ENCODE measurements at places on chromosomes 5 and 9.
A peak's percentile ranks its signal among the peaks of the same experiment; 100 is the strongest.

DNA sequence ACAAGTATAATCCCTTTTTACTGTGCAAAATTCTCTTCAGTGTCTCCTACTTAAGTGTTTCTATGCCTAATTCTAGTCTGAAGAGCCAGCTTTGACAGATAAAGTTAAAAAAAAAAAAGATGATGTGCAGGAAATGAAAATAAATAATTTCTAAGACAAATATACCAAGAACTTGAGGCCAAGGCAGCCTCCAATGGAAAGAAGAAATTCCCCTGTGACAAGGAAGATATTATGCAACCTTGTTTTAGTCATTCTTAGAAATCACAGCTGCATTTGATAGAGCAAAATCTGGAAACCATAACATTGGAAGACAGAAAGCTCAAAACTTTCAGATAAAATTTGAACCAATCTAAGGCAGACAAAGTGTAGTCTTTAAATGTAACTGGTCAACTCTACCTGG is 375.9 kb upstream of the TLE4 start:
- DNase-seq: no peak

DNA sequence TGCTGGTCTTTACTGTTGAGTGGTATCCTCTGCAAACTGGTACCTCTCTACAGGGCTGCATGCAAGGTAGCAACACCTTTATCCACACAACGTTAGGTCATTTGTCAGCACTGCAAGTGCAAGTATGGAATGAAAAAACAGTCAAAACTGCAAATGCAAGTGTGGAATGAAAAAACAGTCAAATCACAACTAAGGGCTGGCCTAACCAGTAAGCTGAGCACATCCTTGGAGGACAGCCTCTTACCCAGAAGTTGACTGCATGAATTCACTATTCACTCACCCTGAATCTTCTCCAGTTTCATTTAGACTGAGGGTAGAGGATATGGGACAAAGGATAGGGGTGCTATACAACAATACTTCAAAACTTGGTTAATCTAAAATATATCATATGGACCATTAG is 158.4 kb downstream of the PPP2R2B start:
- no peak for DNase-seq

DNA sequence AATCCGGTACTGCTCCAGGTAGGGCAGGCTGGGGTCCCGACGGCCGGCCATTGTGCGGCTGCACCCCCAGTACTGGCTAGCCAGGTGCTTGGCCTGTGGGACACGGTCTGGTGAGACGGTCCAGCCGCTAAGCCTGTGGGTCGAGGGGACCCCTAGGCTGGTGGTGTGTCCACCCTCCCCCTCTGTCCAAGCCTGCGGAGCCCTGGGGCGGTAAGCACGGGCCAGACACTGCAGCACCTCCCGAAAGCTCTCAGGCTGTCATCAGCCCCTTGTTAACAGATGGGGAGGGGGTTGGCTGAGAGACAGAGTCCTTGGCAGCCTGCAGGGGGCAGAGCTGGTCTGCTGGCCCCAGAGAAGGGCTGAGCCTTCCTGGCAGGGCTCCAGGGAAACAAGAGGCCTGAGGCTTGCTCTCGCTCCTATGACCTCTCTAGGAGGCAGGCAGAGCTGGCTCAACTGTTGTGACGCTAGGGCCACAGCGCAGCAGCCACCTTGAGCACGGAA is 11.8 kb upstream of the MRNIP start:
- DNase-seq: peak; percentile 55

GRCh38 chr5:158049459-158049858 is 190.5 kb upstream of the CLINT1 start:
- DNase-seq: no peak

- DNase-seq: no peak
These were observed 4.5 kb downstream of the RNF208 start for GRCh38 chr9:137217276-137218211.

- no peak for DNase-seq
These were observed 80.1 kb downstream of the TRPC7 start for GRCh38 chr5:136285096-136285855.

DNA sequence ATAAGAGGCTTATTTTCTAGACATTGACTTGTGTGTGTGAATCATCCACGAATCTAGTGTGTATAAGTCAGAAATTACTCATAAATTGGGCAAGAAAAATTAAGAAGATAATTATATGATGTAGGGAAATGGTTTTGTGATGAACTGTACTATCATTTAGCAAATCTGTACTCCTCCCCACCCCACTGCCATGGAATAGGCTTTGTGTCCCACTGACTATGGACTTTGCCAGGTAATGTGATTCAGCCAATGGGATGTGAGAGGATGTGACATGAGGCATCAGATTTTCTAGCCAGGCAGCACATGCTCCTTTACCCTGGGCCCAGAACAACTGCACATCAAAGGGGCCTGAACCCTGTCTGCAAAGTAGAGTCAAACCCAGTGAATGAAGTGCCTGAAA is 406.6 kb downstream of the CTNND2 start:
- no peak for DNase-seq

DNA sequence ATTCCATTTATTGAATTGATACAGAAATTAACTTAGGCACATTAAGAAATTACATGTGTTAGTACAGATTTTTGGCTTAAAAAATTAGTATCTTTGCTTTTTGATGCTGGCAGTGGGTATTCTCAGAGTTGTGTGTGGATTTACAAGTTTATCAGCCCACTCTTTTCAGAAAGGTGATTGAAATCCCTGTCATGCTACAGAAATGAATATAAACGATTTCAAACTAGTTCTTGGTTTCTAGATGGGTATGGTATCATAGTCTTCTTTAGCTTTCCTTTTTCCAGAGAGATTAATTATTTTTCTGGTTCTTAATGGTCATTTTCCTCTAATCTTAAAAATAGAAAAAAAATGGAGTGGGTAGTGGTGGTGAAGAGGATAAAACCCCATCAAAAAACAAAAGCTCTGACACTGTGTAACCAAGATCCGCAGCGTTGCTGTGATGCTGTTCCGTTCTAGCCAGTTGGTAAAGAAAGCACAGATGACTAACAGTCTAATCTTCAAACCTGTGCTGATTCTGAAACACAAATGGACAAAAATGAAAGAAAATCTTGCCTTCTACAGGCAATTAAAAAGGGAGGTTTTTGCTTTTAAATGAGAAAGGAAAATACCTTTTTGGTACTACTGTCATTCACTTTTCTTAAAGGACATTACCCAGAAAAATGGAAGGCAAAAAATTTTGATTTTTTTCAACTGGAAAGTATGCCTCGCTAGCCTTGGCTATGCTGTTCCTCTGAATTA is 5.2 kb downstream of the LRRTM2 start:
- DNase-seq: no peak

- DNase-seq: peak; percentile 90
These were observed 337.4 kb upstream of the PUM3 start for GRCh38 chr9:3181049-3181953.

DNA sequence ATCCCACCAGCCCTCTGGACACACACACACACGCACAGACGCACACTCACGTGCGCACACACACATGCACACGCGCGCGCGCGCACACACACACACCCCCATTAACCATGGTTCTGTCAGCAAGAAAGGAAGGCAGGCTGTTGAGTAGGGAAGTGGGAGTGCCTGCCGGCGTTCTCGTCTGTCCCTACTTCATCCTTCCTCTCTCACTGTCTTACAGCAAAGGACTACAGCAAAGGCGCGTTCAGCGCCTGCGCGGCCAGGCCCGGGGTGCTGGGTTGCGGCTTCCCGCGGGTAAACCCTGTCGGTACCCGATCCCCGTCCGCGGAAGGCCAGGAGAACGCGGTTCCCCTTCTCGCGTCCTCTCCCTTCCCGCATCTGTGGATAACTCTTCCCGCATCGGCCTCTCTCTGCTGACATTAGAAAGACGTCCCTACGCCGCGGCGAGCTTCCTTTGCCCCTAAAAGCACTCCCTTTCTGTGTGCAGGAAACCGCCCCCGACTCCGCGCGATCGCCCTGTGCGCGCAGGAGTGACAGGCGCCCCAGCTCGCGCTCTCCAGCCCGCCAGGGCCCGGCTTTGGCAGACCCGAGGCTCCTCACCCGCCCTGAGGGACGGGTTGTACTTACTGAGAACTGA is 219.2 kb downstream of the AGTPBP1 start:
- DNase-seq: peak; percentile 40

DNA sequence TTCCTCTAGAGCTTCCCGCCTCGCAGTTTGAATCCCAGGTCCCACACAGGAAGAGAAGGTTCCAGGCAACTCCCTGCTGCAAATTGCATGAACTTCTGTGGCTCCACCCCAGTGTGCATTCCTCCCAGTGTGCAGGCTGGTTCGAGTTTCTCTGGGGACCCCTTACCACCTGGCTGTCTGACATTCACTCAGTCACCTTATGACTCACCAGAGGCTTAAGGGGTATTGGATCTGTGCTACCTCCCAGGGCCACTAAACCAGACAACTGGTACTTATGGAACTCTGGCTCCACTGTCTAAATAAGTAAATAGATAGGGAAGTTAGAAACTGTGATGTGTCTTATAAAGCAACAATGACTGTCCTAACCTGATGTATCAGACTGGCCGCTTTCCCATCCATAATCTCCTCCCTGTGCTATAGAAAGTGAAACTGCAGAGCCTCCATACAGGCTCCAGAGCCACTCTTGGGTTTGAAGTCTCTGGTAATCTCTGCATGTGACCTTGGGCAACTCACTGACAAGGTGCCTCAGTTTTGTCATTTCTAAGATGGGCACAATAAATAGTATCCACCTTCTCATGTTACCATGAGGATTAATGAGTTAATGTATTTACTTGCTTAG is 720.6 kb downstream of the SEMA5A start:
- DNase-seq: no peak

- no peak for DNase-seq
These were observed 72.7 kb downstream of the NTRK2 start for GRCh38 chr9:84742261-84742660.

DNA sequence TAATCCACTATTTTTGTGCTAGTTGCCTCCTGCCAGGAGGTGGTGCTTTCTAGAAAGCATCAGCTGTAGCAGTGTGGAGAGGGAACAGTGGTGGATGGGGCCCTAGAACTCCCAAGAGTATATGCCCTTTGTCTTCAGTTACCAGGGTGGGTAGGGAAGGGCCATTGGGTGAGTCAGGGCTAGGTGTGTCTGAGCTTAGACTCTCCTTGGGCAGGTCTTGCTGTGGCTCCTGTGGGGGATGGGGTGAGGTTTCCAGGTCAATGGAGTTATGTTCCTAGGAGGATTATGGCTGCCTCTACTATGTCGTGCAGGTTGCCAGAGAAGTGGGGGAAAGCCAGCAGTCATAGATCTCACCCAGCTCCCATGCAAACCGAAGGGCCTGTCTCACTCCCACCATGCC is 11.3 kb upstream of the ADAMTS12 start:
- no peak for DNase-seq

DNA sequence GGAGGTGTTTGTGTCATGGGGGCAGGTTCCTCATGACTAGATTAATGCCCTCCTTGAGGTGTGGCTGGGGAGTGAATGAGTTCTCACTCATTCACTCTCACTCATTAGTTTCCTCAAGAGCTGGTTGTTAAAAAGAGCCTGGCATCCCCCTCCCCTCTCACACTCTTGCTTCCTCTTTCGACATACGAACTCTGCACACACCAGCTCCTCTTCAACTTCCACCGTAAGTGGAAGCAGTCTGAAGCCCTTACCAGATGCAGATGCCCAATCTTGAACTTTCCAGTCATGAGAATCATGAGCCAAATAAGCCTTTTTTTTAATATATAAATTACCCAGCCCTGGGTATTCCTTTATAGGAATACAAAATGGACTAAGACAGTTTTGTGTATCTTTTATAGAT is 82.5 kb downstream of the SPRY4 start:
- no peak for DNase-seq

DNA sequence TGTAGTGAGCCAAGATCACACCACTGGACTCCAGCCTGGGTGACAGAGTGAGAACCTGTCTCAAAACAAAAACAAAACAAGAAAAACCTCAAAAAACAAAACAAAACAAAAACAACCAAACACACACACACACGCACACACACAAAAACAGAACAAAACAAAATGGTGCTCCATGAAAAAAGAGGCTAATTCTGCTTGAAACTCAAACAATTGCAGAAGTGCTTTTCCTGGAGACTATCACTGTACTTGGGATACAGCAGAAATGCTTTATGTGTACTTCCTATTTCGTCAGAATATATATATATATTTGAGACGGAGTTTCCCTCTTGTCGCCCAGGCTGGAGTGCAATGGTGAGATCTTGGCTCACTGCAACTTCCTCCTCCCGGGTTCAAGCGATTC is 49.9 kb upstream of the HSPA9 start:
- DNase-seq: no peak
